ENCODE measurements at places on chromosomes 12 and 14.

- peak; percentile 22 for DNase-seq
Observed at GRCh38 chr14:86035882-86036281, 505.9 kb downstream of the FLRT2 start.

- DNase-seq: no peak
Observed at GRCh38 chr14:99435327-99435726, 45.3 kb downstream of the SETD3 start.

GRCh38 chr12:29070309-29070708 lies 78.8 kb upstream of the FAR2 start:
- DNase-seq: no peak

GRCh38 chr12:124231980-124232653 lies 62.8 kb upstream of the RFLNA start:
- no peak for DNase-seq

DNA sequence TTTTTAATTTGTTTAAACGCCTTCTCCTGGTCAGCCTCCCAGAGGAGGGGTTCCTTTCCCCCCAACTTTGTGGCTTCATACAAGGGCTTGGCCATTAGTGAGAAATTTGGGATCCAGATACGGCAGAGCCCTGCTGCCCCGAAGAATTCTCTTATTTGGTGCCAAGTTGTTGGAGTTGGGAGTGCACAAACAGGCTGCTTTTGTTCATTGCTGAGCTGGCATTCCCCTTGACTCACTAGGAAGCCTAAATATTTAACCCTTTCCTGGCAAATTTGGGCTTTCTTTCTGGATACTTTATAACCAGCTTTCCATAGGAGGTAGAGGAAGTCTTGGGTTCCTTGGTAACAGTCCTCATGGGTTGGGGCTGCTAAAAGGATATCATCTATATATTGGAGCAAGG lies 10.3 kb upstream of the ADAM21 start:
- DNase-seq: no peak

- DNase-seq: no peak
Observed at GRCh38 chr12:4270831-4271716, 2.5 kb upstream of the CCND2 start.

DNA sequence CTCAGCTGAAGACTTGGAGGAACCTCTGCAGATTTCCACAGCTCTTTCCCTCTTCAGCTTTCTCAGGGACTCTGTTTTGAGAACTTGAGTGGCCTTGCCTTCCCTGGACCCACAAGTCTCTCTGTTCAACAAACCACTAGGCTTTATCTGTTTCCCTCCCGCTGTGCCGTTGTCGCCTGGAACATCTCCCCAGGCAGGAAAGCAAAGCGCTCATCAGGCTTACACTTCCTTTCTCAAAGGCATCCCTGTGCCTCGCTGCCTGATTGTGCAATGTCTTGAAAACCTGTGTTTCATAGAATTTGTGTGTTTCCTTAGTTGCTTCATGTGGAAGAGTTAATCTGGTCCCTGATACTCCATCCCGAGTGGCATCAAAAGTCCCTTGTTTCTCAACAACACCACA lies 64.1 kb downstream of the PPM1A start:
- no peak for DNase-seq

DNA sequence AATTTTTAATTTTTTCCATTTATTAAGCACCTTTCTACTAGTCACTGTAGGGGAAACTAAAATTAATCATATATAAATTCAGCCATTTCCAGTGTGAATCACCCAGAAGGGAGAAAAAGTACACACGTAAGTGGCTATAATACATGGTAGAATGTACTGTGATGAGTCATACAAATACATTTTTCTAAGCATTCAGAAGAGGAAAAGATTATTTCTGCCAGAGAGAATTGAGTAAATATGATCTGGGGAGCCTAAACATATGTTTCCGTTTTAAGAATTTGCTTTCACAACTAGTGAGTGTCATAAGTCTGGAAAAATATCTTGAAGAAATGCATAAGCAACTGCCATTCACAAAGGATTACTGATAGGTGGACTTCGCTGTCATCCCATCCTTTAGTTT lies 102.8 kb downstream of the TGFB3 start:
- DNase-seq: peak; percentile 92

DNA sequence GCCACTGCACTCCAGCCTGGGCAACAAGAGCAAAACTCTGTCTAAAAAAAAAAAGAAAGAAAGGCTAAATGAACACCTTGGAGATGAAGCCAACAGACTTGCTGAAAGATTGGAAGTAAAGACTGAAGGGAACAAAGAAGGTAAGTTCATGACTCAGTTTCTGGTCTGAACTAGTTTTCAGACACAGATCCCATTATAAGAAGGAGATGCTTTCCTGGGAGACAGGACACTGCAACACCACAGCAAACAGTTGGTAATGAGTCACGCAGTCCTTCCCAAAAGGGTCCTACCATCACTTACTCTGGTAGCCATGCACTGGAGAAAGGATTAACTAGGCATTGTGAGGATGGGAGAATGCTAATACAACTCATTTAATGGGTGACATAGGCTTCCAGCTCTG lies 97.2 kb downstream of the SSPN start:
- DNase-seq: no peak

GRCh38 chr12:105485921-105486320 lies 155.4 kb downstream of the C12orf75 start:
- no peak for DNase-seq

GRCh38 chr12:79019672-79020071 lies 155.1 kb downstream of the SYT1 start:
- no peak for DNase-seq

GRCh38 chr12:120851944-120852343 lies 52.2 kb downstream of the SPPL3 start:
- no peak for DNase-seq

DNA sequence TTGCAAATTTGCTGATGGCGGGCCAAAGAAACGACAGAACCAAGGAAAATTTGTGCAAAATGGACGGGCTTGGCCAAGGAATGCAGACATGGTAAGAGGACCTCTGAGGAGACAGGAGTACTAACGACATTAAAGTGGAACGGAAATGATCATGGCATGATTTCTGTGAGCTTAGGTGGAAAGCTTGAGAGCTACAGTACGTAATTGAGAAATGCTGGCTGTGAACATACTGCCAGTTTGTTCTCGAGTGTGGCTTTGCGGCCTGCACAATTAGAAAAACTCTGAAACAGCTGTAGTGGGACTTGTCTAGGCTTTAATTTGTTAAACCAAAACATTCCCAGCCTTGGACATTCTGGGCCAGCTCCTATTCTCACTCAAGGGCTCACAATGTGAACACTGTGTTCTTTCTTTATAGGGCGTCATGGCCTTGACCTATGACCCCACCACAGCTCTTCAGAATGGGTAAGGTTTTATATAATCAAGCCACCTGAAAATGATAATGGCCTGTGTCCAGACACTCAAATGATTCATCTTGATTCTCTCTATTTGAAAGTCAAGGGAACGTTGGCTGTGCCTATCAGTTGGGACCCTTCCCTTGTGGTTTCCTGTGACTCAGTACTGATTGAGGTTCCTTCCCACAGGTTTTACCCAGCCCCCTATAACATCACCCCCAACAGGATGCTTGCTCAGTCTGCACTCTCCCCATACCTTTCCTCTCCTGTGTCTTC lies 48.5 kb downstream of the BAZ2A start:
- DNase-seq: peak; percentile 32

GRCh38 chr12:32230613-32230993 lies 124.0 kb downstream of the BICD1 start:
- DNase-seq: no peak

DNA sequence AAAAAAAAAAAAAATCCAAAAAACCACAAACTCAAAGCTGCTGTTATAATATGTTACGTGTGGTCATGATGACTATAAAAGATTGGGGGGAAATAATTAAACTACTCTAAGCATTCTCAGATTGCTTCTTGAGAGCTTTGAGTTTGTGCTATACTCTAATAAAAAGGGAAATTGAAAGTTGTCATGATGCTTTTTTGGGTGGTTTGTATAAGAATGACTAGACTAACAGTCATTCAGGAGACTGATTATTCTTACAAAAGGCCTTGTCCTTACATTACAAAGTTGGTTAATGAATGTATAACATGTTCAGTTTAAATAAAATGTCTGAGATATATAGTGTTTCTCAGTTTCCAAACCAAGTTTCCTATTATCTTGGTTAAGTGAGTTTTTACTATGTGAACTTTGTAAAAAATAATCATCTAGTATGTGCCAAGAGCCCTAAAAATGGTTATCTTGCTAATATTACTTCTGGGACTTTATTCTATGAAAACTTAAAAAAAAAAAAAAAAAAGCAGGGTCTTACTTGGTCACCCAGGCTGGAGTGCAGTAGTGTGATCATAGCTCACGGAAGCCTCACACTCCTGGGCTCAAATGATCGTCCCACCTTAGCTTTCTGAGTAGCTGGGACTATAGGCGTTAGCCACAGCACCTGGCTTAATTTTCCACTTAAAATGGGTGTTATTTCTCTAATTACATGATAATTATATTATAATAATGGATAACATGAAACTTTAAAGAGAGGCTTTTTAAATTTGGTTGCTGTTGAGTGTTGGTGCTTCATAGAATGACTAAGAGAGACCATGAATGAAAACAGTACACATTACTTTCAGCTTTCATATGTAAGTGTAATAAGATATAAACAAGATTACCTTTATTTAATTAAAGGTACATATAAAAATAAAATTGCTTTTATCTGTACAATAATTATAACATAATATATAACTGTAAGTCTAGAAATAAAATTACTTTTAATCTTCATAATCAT lies 459.6 kb upstream of the RGS6 start:
- no peak for DNase-seq

- peak; percentile 77 for DNase-seq
Observed at GRCh38 chr12:13008741-13009380, 8.8 kb upstream of the HEBP1 start.

GRCh38 chr14:68941820-68942219 lies 37.3 kb downstream of the ACTN1 start:
- peak; percentile 94 for DNase-seq

DNA sequence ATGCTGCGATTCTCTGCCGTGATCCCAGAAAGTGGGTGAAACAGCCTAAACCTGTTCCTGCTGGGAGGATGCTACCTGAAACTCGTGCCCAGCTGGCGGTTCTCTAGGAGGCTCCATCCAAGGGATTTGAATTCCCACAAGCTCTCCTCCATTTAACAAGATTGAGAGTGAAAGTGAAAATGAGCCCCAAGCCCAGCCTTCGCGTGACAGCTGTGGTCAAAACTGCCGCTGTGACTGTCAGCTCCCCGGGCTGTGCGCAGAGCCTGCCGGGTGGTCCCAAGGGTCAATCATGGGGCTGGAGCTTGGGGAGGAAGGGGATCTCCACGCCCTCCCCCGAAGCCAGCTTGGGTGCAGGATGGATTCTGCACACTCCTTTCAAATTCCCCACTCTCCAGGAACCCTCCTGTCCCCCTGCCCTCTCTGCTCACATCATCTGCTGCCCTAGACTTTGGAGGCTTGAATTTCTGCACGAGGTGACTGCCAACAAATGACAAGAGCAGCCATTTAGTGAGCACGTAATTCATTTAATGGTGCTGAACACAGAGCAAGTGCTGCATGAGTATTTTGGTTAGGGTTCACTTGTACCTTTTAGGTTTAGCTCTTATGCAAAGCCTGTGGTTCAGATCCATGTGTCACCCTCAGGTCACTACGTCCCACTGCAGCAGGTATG lies 5.3 kb downstream of the ASB2 start:
- DNase-seq: no peak

DNA sequence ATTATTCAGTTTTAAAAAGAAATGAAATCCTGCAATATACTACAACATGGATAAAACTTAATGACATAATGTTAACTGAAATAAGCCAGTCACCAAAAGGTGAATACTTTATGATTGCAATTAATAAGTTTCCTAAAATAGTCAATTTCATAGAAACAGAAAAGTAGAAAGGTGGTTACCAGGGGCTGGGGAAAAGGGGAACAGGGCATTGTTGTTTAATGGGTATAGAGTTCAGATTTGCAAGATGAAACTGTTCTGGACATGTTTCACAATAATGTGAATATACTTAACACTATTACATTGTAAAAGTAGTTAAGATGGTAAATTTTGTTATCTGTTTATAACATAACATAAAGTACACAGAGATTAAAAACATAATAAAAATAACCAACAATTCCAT lies 550.9 kb downstream of the CCER1 start:
- no peak for DNase-seq

DNA sequence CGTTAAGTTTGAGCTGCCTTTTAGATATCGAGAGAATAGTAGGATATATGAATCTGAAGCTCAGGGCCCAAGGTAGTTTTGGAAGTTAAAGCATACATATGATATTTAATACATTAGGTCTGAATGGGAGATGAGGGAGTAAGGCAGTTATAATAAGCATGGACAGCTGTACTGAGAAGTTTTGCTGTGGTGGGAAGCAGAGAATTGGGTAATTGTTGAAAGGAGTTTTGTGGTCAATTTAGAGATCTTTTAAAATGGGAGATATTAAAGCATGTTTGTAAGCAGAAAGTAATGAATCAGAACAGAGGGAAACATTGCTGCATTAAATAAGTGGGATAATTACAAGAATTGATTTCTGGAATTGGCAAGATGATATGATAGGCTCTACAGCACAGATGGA lies 21.3 kb downstream of the TBK1 start:
- no peak for DNase-seq

DNA sequence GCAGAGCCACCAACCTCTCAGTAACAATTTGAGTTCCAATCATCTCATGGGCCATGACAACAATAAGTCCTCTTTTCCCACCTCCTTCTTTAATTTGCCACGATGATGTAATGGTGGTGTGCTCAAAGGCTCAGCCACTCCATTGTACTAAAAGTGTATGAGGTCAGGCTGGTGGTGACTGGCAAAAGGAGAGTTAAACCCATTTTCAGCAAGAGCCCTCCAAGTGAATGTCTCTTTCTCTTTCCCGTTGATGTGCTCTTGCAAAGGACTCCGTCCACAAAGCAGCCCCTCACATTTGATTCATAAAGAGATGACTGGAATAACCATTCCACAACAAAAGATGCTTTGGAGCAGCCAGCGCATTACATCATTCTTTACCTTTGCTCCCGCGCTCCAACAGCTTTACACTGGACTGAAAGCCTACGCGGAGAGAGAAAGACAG lies 41.6 kb downstream of the DUSP16 start:
- DNase-seq: no peak

DNA sequence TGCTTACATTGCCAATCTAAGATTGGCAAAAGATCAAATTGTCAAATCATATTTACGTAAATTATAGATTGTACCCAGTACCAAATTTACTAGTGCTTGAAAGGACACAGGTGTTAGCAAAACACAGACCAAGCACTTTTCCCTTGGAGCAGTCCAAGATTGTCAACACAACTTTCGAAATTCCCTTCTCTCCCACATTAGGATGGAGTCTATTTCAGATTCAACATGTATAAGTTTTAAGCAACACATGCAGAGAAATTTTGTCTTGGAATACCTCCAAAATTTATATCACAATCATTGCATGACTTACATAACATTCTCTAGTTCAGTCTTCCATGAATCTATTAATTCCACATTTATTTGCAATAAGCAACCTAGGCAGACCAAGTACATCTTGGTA lies 74.9 kb upstream of the SLCO1C1 start:
- no peak for DNase-seq

GRCh38 chr14:76550534-76550933 lies 174.6 kb downstream of the ESRRB start:
- DNase-seq: no peak

- peak; percentile 98 for DNase-seq
Observed at GRCh38 chr12:52949413-52950331, 754 bp downstream of the KRT18 start.
